ENCODE measurements at places on chromosomes 4 and X. TPM values are rescaled to one million over a fixed set of nuclear protein-coding genes. Genes with fewer than 3 reads are reported as not detected.
A peak's percentile ranks its signal among the peaks of the same experiment; 100 is the strongest.

- no peak overlapping the region for H3K27ac ChIP-seq
- H3K4me1 ChIP-seq, result no peaks in the 10 kb centered on the region
- no peaks in the 10 kb centered on the region for H3K36me3 ChIP-seq
These were observed 44.1 kb downstream of the INPP4B start for GRCh38 chr4:142801966-142802365.

DNA sequence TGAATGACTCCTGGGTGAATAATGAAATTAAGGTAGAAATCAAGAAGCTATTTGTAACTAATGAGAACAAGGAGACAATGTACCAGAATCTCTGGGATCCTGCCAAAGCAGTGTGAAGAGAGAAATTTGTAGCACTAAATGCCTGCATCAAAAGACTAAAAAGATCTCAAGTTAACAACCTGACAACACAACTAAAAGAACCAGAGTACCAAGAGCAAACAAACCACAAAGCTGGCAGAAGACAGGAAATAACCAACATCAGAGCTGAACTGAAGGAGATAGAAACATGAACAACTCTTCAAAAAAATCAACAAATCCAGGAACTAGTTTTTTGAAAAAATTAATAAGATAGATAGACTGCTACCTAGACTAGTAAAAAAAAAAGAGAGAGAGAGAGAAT, 8.4 kb downstream of the CFAP299 start:
- no peak overlapping the region for H3K27ac ChIP-seq
- no peaks in the 10 kb centered on the region for H3K27me3 ChIP-seq

DNA sequence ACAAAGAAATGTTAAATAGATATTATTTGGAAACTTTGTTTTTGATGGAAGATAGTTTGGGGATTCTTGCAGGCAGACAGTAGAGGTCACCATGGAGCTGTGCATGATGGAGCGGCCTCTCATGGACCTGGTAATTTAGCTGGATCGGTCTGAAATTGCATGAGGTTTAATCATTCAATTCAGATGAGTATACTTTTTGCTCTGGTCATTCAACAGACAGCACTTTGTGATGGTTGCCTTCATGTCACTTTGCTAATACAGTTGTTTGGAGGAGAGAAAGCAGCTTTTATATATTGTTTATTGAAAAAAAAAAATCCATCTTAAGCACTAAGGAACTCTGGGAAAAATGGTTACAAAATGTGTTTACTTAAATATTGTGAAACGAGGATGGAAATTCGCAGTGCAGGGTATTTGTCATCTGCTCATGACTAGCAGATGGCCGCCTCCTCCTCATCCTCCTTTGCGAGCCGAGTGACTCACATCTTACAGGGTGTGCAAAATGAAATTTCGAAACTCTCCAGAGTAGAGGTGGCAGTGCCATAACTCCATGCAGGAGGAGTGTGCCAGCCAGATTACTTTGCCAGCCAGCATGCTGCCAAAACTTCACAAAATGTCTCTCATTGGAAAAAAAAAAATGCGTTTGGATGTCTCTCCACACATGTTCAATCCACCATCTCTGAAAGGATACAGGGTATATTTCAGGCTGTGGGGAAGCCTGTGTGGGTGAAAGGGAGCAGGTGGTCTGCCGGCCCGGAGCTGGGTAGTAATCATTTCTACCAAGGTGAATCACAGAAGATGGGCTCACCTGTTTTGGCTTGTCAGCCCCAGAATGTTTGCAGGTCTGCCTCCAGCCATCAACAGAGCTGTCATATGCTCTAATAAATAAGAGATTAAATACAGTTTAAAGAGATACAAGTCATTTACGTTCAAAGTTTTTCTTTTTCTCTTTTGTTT, 314.9 kb upstream of the DIPK2B start:
- H3K36me3 ChIP-seq, result no peaks in the 10 kb centered on the region
- H3K27me3 ChIP-seq, result no peaks in the 10 kb centered on the region
- H3K27ac ChIP-seq, result no peak overlapping the region
- H3K4me1 ChIP-seq, result no peaks in the 10 kb centered on the region
- no peak overlapping the region for H3K4me3 ChIP-seq
- peak; percentile 29 for DNase-seq

GRCh38 chr4:152590179-152591031, 54.5 kb upstream of the FBXW7 start:
- H3K27ac ChIP-seq, result no peak overlapping the region
- no peaks in the 10 kb centered on the region for H3K27me3 ChIP-seq
- DNase-seq, result no peak
- H3K4me3 ChIP-seq, result no peak overlapping the region
- H3K36me3 ChIP-seq, result no peaks in the 10 kb centered on the region

DNA sequence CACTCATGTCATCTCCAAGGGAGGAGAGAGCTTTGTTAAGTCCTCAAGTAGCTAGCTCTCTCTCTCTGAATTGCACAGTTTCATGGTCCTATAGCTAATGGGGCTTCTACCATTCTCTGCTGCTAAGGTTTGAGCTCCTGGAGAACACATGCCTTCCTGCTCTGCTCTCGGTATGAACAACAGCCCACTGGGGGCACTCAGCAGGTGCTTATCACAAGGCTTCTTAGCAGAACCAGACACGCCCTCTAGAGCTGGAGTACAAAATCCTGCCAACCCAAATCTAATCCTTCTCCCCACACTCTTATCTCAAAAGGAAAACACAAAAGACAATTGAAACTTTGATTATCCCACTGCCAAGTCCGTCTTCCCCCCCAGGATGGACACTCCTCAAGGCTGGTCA, 176.5 kb downstream of the HS3ST1 start:
- H3K27me3 ChIP-seq, result no peaks in the 10 kb centered on the region
- no peaks in the 10 kb centered on the region for H3K4me1 ChIP-seq
- no peak overlapping the region for H3K27ac ChIP-seq

GRCh38 chr4:40600850-40601249, 28.8 kb downstream of the RBM47 start:
- no peaks in the 10 kb centered on the region for H3K27me3 ChIP-seq
- H3K4me3 ChIP-seq, result no peak overlapping the region
- no peaks in the 10 kb centered on the region for H3K36me3 ChIP-seq

GRCh38 chr4:153148791-153149190, 55.5 kb upstream of the TRIM2 start:
- H3K4me1 ChIP-seq, result peaks cover 1% of the 10 kb centered on the region
- no peaks in the 10 kb centered on the region for H3K27me3 ChIP-seq
- no peaks in the 10 kb centered on the region for H3K36me3 ChIP-seq
- H3K27ac ChIP-seq, result no peak overlapping the region

HTN1 gene
- not detected for polyA plus RNA-seq

- no peaks in the 10 kb centered on the region for H3K36me3 ChIP-seq
- peaks cover 10% of the 10 kb centered on the region for H3K4me1 ChIP-seq
- peak overlapping the region; percentile 85 for H3K27ac ChIP-seq
- H3K27me3 ChIP-seq, result no peaks in the 10 kb centered on the region
These were observed 42.4 kb downstream of the FNIP2 start for GRCh38 chr4:158811216-158811540.

DNA sequence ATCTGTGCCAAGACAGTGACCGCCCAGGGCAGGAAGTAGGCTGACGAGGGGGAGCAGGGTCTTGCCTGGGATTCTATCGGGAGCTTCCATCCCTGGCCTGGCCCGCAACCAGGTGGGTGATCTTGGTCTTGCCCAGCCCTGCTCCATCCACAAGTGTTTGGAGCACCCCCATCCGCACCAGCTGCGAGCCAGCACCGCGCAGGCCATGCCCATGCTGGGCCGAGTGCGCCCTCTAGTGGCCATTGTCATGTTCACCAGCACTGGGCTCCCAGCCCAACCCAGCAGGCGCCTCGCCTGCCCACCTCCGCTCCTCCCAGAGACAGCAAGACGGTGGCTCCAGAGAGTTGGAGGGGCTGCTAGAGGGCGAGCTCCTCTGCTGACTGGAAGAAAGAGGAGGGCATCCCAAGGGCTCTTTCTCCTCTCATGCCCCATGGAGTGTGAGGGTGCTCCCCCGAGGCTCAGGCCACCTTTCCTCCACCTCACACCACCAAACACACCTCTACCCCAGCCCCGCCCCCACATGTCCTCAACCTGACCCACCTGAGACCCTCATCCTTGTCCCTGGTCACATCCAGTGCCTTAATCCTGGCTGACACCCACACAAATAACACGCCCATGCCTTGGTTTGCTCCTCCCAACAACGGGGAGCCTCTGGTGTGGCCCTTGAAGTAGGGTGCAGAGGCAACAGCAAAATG, 9.8 kb upstream of the ATP2B3 start:
- no peaks in the 10 kb centered on the region for H3K4me1 ChIP-seq
- no peaks in the 10 kb centered on the region for H3K27me3 ChIP-seq
- peak; percentile 85 for DNase-seq
- no peaks in the 10 kb centered on the region for H3K36me3 ChIP-seq
- no peak overlapping the region for H3K4me3 ChIP-seq

SLC9B1 gene
- 0.52 TPM for polyA plus RNA-seq

DNA sequence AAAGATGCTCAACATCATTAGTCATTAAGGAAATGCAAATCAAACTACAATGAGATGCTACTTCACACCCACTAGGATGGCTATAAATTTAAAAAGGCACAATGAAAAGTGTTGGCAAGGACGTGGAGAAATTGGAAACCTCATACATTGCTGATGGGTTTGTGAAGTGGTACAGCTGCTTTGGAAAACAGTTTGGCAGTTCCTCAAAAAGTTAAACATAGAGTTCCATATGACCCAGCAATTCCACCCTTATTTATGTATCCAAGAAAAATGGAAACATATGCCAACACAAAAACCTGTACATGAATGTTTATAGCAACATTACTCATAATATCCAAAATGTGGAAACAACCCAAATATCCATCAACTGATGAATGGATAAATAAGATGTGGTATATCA, 101.3 kb upstream of the MAGEB10 start:
- no peaks in the 10 kb centered on the region for H3K36me3 ChIP-seq
- no peak for DNase-seq
- H3K4me1 ChIP-seq, result no peaks in the 10 kb centered on the region
- H3K27me3 ChIP-seq, result no peaks in the 10 kb centered on the region

PNMA6A gene
- polyA plus RNA-seq, result 15.8 TPM

KLHL34 gene
- not detected for polyA plus RNA-seq

GRCh38 chr4:147347217-147347616, 133.7 kb upstream of the EDNRA start:
- no peak for DNase-seq
- no peak overlapping the region for H3K4me3 ChIP-seq
- no peaks in the 10 kb centered on the region for H3K27me3 ChIP-seq
- no peak overlapping the region for H3K27ac ChIP-seq
- no peaks in the 10 kb centered on the region for H3K4me1 ChIP-seq

DNA sequence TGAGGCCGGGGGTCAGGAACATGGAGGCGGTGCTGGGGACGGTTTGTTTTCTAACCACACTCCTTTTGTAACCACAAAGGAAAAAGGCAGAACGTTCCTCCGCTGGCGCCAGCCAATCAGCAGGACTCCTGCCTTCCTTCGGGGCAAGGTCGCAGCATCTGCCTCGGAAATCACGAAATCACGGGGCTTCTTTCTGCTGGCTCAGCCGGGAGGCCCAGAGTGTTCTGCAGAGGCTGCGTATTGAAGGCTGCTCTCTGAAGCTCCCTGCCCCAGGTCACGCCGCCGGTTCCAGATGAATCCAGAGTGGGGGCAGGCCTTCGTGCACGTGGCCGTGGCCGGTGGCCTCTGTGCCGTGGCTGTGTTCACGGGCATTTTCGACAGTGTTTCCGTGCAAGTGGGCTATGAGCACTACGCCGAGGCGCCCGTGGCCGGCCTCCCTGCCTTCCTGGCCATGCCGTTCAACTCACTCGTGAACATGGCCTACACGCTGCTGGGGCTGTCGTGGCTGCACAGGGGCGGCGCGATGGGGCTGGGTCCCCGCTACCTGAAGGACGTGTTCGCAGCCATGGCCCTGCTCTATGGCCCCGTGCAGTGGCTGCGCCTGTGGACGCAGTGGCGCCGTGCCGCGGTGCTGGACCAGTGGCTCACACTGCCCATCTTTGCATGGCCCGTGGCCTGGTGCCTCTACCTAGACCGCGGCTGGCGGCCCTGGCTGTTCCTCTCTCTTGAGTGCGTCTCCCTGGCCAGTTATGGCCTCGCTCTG, 9.4 kb downstream of the TMEM187 start:
- no peaks in the 10 kb centered on the region for H3K36me3 ChIP-seq
- H3K4me1 ChIP-seq, result no peaks in the 10 kb centered on the region
- no peak for DNase-seq
- no peak overlapping the region for H3K4me3 ChIP-seq

GRCh38 chr4:20359692-20360091, 108.0 kb downstream of the SLIT2 start:
- H3K36me3 ChIP-seq, result no peaks in the 10 kb centered on the region
- DNase-seq, result no peak
- no peak overlapping the region for H3K4me3 ChIP-seq
- H3K27ac ChIP-seq, result no peak overlapping the region
- H3K4me1 ChIP-seq, result no peaks in the 10 kb centered on the region
- no peaks in the 10 kb centered on the region for H3K27me3 ChIP-seq

DNA sequence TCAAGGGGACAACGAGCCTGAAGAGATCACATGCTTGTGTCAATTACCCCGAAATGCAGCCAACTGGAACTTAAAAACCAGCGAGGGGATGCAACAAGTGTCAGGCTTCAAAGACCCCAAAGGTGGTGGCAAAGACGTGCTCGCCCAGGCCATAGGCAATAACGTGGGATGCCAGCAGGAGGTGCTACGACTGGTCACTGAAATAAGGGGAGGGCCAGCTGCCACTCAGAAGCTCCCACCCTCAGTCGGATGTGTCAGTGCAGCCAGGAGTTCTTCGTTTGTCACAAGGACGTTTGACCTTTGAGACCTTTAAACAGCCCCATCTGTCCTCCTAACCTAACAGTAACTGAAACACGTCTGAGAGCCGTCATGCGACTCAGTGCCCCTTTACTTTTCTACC, 556.8 kb upstream of the PCDH10 start:
- H3K36me3 ChIP-seq, result no peaks in the 10 kb centered on the region
- H3K4me1 ChIP-seq, result no peaks in the 10 kb centered on the region
- no peak overlapping the region for H3K27ac ChIP-seq
- H3K27me3 ChIP-seq, result no peaks in the 10 kb centered on the region
- no peak for DNase-seq
- H3K4me3 ChIP-seq, result no peak overlapping the region

AIMP1 gene
- 43.3 TPM for polyA plus RNA-seq

DNA sequence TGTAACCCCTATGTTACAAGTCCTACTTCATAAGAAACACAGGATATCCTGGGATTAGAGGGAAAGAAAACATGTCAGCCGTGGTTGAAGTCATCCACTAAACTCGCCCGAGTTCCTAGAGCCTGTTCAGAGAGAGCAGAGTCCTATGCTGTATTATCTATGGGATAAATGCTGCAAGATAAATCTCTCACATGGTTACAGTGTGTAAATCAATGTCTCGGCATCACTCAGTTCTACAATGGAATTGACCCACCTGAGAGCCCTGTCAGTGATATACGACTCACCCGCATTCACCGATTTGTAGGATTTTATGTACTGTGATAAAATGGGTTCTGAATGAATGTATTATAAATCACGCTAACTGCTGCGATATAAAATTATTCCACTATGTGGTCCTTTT, 127.8 kb upstream of the ANXA3 start:
- H3K27me3 ChIP-seq, result no peaks in the 10 kb centered on the region
- H3K4me1 ChIP-seq, result peaks cover 3% of the 10 kb centered on the region
- no peak overlapping the region for H3K4me3 ChIP-seq
- DNase-seq, result no peak
- peaks cover 4% of the 10 kb centered on the region for H3K36me3 ChIP-seq
- H3K27ac ChIP-seq, result no peak overlapping the region

GRCh38 chr4:79756140-79756895, 316.7 kb downstream of the ANTXR2 start:
- H3K4me1 ChIP-seq, result no peaks in the 10 kb centered on the region
- no peak overlapping the region for H3K4me3 ChIP-seq
- H3K36me3 ChIP-seq, result no peaks in the 10 kb centered on the region
- DNase-seq, result no peak
- H3K27me3 ChIP-seq, result no peaks in the 10 kb centered on the region
- no peak overlapping the region for H3K27ac ChIP-seq

SHROOM2 gene
- polyA plus RNA-seq, result 3.5 TPM

GRCh38 chr4:100130491-100130890, 59.8 kb downstream of the DDIT4L start:
- no peaks in the 10 kb centered on the region for H3K4me1 ChIP-seq
- no peak overlapping the region for H3K27ac ChIP-seq
- DNase-seq, result no peak

All from kidney (tissue), 22 donors.